ENCODE measurements at places on chromosomes 1 and 21. TPM values are rescaled to one million over a fixed set of nuclear protein-coding genes. Genes with fewer than 3 reads are reported as not detected.

Gene KLHL20
- total RNA-seq = 28.8 TPM

- DNase-seq = no peak
Observed at GRCh38 chr1:111864862-111865261, 109.2 kb downstream of the DDX20 start.

DNA sequence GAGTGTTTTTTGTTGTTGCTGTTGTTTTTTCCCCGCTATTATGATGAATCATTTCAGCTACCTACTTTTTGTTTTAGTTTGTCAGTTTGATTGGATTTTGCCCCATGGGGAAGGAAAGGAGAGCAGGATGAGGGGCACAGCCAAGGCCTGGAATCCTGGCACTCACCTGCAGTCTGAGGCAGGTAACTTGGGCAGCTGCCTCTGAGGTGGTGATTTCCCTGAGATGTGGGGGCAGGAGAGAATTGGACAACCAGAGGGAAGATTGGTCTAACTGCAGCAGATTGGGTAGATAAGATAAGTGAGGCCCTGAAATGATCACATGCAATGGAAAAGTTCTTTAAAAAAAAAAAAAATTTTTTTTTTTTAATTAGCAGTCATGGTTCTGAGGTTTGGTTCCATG lies 1.5 kb upstream of the LAX1 start:
- DNase-seq = no peak

Gene CD84
- 17.2 TPM for total RNA-seq

Gene AMY2B
- total RNA-seq = 14.5 TPM

GRCh38 chr1:203049576-203050180 lies 23.4 kb downstream of the PPFIA4 start:
- no peak for DNase-seq

Gene RABGGTB
- 81.0 TPM for total RNA-seq

GRCh38 chr1:65097076-65097475 lies 50.9 kb upstream of the AK4 start:
- DNase-seq = no peak

DNA sequence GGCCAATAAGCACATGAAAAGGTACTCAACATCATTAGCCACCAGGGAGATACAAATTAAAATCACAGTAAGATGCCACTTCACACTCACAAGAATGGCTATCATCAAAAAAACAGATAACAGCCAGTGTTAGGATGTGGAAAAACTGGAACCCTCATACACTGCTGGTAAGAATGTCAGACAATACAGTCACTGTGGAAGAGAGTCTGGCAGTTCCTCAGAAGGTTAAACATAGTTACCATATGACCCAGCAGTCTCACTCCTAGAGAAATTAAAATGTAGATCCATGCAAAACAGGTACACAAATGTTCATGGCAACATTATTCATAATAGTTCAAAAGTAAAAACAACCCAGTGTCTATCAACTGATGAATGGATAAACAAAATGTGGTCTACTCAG lies 33.3 kb downstream of the LDLRAD1 start:
- no peak for DNase-seq

Gene CYP4A22
- total RNA-seq = not detected

DNA sequence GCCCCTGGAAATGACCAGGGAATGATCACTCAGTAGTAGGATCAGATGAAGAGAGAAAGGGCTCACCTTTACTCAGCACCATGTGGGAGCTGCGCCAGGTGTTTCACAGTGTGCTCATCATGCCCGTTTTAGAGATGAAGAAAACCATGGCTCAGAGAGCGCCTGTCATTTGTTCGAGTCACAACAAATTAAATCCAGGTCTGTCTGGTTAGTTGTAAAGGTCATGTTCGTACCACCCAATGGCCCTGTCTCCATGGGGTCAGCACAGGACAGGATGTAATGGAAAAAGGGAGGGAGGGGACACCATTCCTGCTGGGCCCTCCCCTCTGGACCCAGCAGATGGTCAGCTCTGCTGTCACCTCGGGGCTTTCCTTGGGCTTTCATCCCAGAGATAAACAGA lies 15.2 kb downstream of the KIRREL1 start:
- no peak for DNase-seq

Gene CAMTA1
- 69.1 TPM for total RNA-seq

Gene ADGRL4
- total RNA-seq = 20.4 TPM

DNA sequence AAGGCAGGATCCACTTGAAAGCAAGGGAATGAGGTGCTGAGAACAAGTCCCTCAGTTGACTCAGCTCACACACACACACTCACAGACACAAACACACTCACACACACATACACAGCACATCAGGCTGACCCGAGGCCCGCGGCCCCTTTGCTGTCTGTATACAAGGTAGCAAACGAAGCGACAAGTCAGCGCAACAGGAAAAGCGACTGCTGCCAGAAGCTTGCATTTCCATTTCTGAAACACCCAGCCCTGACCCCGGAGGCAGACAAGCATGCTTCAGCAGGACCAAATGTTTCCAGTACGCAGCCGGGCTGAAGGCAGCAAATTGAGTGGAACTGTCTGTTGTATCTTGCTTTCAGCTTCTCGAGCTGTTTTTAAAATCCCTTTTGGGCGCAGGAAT lies 501.6 kb downstream of the NPHP4 start:
- peak; percentile 52 for DNase-seq

- no peak for DNase-seq
Observed at GRCh38 chr1:218765753-218766152, 407.9 kb upstream of the LYPLAL1 start.

- DNase-seq = no peak
Observed at GRCh38 chr1:101290119-101290921, 53.5 kb downstream of the S1PR1 start.

Gene SYT6
- total RNA-seq = not detected

Gene LEPR
- total RNA-seq = 24.7 TPM

Gene DENND1B
- total RNA-seq = 16.4 TPM

DNA sequence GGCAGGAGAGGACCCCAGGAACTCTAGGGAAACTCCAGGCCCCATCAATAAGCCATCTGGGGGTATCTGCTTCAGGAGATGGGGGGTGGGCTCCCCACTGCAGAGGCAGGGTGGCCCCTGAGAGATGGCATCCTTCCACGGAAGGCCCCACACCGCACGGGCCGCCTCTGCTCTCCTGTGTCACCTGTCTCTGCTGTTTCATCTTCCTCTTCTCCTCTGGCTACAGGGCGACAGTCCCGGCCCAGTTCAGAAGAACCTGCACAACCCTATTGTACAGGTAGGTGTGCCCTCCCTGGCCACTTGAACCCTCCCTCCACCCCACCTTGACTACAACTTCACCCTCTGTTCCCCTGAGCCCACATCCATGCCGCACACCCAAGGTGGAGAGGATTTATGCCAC lies 90.2 kb upstream of the TMEM51 start:
- no peak for DNase-seq

DNA sequence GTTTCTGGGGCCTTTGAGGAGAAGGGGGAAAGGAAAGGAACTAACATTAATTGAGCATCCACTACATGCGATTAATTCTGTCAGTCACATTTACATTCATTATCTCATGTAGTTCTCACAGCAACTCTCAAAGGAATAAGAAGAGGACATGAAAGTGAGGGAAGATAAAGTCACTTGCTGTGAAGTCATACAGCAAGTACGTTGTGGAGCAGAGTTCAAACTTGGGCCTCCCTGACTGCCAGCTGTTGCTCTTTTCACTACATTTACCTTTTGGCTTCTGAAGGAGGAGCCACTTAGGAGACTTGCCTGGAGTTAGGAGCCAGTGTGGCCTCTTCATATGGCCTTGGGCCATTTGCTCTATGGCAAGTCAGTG lies 6.2 kb downstream of the ZNF691 start:
- no peak for DNase-seq

DNA sequence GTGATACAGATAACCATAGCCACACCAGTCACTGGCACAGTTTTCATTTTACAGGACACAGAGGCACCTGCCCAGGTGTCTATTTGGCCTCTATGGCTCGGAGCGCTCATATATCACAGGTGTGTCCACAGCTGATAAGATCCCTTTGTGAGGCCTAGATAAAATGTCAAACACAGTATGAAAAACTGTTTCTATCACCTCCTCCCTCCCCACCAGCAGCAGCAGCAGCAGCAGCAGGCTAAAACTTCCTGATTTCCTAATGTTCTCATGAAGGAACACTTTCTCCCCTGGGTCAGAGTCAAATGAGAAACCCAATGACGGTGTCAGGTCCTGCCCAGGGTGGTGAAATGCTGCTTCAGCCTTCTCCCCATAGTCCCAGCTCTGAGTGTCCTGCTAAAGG lies 24.4 kb downstream of the ELAPOR1 start:
- DNase-seq = no peak

DNA sequence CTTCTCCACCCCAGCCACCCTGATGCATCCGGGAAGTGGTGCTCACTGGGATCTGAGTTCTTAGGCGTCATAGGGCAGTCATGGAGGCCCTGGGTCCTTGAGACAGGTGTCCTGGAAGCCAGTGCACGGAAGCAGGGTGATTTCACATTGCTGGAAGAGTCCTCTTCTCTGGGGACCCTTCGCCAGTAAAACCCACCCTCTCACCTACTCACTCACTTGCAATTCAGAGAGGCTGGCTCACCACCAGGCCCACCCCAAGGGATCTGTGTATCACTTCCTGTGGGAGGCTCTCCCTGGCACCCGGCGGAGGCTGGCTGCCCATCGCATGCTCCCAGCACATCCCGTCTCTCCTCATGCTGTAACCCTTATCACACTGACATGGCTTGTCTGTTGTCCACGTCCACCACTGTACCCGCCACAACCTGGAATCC lies 40.2 kb upstream of the EPS8L3 start:
- no peak for DNase-seq

DNA sequence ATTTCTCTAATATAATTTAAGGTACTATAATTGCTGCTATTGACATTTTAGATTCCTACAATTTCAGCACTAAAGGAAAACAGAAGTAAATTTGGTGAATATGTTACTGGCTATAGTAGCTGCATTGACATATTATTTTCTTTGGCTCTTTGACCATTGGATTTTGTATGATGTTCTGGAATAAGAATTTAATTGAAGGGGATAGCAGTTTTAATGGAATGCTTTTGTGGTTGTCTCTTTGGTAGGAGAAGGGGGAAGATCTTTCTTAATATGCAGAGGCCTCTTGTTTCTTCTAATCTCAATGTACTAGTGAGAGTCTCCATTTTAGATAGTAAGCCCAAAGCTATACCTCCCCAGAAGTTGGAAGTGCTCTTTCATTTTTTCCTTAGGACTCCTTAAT lies 6.9 kb downstream of the DTL start:
- no peak for DNase-seq

GRCh38 chr1:218796773-218797172 lies 376.9 kb upstream of the LYPLAL1 start:
- DNase-seq = no peak

GRCh38 chr1:243723050-243723449 lies 127.0 kb downstream of the AKT3 start:
- DNase-seq = no peak

Gene YBEY
- total RNA-seq = 6.1 TPM

GRCh38 chr1:227388214-227389168 lies 70.2 kb upstream of the CDC42BPA start:
- no peak for DNase-seq

DNA sequence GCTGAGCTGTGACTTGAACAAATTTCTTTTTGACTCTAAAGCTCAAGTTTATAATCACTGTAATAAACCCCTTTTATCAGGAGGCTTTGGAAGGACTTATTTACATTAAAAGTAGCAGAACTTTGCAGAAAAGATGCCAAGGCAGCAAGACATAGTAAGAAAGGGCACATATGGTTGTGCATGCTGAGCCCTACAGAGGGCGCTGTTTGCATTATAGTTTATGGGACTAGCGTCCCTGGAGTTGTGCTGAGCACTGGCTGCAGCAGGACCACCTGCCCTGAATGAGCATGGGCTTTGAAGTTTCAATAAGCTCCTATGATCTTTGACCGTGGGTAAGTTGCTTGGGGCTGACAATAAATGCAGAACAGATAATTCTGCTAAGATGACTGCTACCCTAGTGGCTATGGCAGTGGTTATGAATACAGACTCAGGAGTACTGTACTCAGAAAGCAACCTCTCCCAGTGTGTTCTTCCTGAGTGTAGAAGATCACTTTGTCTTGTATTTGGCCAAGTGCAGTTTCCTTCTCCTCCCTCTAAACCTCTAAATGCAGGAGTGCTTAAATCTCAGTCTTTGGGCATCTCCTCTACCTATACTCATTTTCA lies 45.4 kb upstream of the USP1 start:
- DNase-seq = no peak

Gene S100A7
- not detected for total RNA-seq

DNA sequence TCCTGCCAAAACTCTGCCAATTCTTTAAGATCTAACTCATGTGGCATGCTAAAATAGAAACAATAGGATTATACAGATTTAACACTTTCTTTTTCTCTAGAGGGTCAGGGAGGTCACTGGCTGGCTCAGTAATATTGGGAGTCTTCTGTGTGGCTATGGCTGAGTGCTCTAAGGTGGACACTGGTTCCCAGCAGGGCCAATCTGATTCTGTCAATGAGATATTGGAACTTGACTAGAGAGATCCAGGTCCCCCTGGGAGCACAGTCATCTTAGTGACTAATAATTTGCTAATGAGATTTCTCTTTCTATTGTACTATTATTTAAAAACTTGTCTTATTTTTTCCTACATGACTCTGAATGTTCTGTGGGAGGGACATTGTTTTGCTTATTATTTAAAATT lies 69.1 kb upstream of the ZP4 start:
- no peak for DNase-seq

GRCh38 chr1:97044159-97044760 lies 322.7 kb downstream of the PTBP2 start:
- peak; percentile 24 for DNase-seq

DNA sequence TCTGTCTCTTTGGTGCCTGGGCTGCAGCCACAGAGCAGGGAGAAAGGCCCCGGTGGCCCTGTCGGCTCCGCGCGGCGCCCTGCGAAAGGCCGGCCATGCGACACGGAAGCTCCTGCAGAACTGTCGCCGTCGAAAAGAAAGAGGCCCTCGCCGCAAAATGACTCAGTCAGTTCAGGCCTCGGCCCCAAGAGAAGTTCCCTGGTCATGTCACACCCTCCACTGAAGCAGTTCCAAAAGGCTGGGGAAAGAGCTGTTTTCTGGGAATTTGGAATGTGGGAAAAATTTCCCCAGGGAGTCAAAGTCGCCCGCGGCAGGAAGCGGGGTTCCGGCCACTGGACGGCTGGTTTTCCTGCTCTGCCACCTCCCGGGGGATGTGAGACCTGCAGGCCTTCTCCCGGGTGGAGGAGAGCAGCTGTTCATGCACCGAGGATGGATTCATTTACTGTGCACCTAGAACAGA lies 115.8 kb upstream of the ZNF678 start:
- DNase-seq = peak; percentile 37

GRCh38 chr1:178612261-178612660 lies 99.4 kb downstream of the TEX35 start:
- DNase-seq = no peak

Gene KCNE2
- total RNA-seq = not detected

Gene CLDN17
- total RNA-seq = not detected

Gene KCNK1
- total RNA-seq = 16.3 TPM
